ENCODE measurements at places on chromosomes 1 and 21.

GRCh38 chr1:175494950-175495349, 248.4 kb downstream of the TNR start:
- no peak for DNase-seq

GRCh38 chr1:153698020-153698922, 19.8 kb downstream of the NPR1 start:
- peak; percentile 24 for DNase-seq

- no peak for DNase-seq
Observed at GRCh38 chr1:241637046-241637590, 3.1 kb downstream of the CHML start.

- no peak for DNase-seq
Observed at GRCh38 chr1:23614032-23614660, 54.8 kb upstream of the ID3 start.

- DNase-seq: peak; percentile 51
Observed at GRCh38 chr1:222654849-222655248, 37.0 kb downstream of the MIA3 start.

GRCh38 chr1:208111646-208112190, 132.5 kb downstream of the PLXNA2 start:
- no peak for DNase-seq

- no peak for DNase-seq
Observed at GRCh38 chr1:230877146-230877923, 9.0 kb upstream of the C1orf198 start.

DNA sequence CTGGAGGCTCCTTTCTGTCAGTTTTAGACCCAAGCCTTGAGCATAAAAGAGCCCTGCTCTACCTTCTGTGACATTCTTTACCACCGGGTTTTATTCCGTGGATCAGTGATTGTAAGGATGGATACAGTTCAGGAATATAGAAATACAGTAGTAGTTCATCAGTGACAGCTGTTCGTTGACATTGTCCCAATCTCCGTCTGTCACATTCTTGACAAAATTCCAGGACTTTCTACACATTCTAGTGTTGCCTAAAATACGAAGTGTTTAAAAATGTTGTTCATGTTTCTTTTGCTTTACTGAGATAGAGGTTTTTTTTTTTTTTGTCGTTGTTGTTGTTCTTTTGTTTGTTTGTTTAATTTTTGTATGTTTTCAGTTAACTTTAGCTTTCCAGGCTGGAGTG, 29.9 kb downstream of the MAP10 start:
- no peak for DNase-seq

DNA sequence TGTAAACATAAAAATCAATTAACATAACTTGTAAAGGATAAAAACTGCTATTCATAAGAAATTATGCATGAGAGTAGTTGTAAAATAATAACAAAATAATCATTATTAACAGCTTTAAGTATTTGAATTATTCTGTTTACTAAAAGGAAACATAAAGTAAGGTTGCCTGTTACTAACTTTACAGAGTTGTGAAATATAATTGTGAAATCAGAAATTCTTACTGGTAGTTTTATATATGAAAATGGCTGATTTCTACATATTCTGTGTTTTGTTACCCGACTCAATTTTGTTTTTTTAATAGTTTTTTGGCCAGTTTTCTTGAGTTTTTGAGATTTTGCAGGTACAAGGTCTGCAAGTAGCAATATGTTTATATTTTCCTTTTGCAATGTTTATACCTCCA, 27.8 kb downstream of the FNBP1L start:
- DNase-seq: no peak

GRCh38 chr1:152479792-152480595, 30.6 kb upstream of the LCE5A start:
- DNase-seq: peak; percentile 26

- no peak for DNase-seq
Observed at GRCh38 chr1:32023351-32023750, 9.7 kb downstream of the KHDRBS1 start.

- DNase-seq: no peak
Observed at GRCh38 chr1:21154717-21155116, 22.0 kb downstream of the EIF4G3 start.

GRCh38 chr1:247386217-247386616, 29.8 kb upstream of the NLRP3 start:
- DNase-seq: no peak

DNA sequence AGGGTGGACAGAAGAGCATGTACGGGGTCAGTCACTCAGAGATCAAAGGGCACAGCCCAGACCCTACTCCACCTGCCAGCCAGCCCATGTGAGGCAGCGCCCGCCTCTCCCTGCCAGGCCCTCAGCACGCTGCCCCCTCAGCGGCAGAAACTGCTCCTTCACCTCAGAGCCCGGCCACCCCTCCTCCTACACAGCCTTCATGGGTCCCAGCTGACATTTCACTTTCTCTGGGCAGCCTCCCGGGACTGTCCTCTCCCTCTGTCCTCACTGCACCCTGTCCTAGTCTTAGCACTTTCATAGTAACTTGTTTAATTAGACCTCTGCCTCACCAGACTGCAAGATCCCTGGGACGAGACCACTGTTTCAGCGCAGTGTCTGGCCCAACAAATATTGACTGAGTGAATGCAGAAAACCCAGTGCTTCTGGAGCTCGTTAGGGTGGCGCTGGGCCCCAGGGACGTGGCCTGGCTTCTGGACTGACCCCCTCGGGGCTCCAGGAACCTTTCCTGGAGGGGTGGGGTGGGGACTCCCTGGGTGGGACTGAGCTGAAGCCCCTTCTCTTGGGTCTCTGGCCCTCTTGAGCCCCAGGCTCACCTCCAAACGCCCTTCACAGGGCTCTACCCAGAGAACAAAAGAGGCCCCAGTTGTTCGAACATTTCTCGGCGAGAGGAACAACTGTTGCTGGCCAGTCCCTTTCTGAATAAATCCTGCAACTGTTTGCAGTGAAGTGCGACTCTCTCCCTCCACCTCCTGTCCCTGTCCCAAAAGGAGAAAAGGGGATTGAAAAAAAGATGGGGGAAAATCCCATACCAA, 114.9 kb downstream of the CASZ1 start:
- no peak for DNase-seq

GRCh38 chr1:107153014-107153413, 12.2 kb downstream of the NTNG1 start:
- no peak for DNase-seq

DNA sequence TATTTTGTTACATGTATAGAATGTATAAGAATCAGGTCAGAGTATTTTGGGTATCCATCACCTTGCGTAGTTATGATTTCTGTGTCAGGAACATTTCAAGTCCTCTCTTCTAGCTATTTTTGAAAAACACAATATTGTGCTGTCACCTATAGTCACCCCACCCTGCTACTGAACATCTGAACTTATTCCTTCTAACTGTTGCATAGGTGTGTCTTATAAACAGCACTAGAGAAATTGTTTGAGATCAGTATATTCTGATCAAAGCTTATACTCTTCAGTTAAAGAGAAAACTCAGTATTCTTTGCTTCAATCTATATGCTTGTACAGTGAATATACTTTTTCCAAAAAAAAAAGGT, 96.0 kb downstream of the ASH1L start:
- DNase-seq: no peak

DNA sequence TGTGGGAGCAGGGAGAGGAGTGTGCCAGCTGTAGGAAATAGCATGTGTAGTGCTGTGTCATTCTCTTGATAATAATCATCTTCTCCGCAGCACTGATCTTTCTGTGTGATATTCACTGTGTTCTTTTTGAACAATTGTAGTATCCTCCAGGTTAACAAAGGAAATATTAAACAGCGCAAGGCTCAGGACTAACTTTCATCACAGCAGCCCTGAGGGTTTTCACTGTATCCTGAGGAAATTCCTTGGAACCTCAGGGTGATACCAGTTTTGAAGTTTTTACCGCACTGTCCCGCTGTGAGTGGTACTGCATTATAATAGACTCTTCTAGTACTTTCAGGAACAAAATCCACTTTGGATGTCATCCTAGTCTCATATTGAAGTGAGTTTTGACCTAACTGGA, 228.4 kb upstream of the COA6 start:
- no peak for DNase-seq

- peak; percentile 74 for DNase-seq
Observed at GRCh38 chr1:178768423-178768822, 43.4 kb downstream of the RALGPS2 start.

- DNase-seq: no peak
Observed at GRCh38 chr1:15038232-15039016, 115.1 kb upstream of the TMEM51 start.

DNA sequence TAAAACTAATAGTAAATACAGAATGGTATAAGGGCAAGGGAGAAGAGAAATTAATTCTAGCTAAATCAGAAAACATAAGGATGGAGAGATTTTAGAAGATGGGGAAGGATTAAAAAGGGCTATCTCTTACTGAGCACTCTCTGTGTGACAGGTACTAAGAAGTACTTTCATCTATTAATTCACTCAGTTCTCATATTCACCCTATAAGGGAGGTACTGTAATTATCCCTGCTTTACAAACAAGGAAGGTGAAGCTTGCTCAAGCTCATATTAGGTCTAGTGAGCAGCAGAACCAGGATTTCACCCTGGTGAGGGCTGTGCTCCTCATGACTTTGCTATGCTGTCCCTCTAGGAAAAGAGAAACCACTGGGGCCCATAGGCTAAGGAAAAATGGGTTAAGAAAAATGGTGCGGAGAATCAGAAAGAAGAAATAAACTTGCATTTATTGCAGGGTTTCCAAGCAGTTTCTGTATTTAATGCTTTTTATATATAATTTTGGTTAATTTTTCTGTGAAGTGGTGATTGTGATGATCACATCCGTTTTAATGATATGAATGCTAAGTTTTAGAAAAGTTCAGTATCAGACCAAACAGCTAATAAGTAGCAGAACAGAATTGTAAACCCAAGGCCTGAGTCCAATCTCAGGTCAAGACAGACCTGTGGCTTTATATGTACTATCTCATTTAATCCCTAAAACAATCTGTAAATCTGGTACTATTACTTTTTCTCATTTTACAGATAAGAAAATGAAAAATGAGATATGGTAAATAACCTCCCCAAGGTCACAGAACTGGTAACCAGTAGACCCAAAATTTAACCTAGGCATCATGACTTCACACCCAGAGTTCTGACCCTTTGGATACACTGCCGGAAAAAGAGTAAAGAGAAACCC, 1.7 kb downstream of the PCNX2 start:
- DNase-seq: no peak

DNA sequence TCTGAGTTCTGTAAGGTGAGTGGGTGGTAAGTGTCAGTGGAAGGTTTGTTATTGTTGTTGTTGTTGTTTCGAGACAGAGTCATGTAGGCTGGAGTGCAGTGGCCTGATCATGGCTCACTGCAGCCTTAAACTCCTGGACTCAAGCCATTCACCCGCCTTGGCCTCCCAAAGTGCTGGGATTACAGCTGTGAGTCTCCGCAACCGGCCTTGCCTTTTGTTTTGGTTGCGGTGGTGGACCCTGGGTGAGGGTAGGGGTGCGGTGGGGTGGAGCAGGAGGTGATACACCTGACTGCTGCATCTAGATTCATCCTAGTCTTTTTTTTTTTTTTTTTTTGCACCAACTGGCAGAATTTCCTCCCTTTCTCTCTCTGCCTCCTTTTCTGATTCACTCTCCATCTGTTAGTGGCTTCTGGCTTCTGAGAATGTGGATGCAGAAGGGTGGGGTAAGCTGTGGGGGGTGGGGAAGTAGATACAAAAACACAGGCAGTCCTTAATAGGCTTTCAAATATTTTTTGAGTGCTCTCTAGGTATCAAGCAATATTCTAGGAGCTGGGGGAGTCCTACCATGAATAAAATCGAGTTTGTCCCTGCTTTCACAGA, 4.6 kb upstream of the GMEB1 start:
- no peak for DNase-seq
